ENCODE measurements at places on chromosomes 5 and 9. TPM values are rescaled to one million over a fixed set of nuclear protein-coding genes. Genes with fewer than 3 reads are reported as not detected.

Gene FGD3
- 1.5 TPM for total RNA-seq

Gene GM2A
- 13.5 TPM for total RNA-seq

Gene REEP2
- 40.3 TPM for total RNA-seq

Gene PTPRD
- 323 TPM for total RNA-seq

Gene SERF1A
- 23.0 TPM for total RNA-seq

Gene ADAMTSL1
- 17.5 TPM for total RNA-seq

Gene ANKRD18A
- 7.3 TPM for total RNA-seq

Gene C9
- not detected for total RNA-seq

Gene LECT2
- not detected for total RNA-seq

Gene C9orf152
- total RNA-seq = not detected

Gene CCDC183
- total RNA-seq = 1.7 TPM

Data from cerebellum (tissue), 4 donors.